ENCODE measurements at places on chromosomes 11 and 22.

GRCh38 chr22:22199634-22200033 is 45.0 kb upstream of the VPREB1 start:
- DNase-seq = no peak

GRCh38 chr11:75955443-75955842 is 140.4 kb downstream of the UVRAG start:
- no peak for DNase-seq

GRCh38 chr22:46678003-46678657 is 57.9 kb downstream of the GRAMD4 start:
- DNase-seq = no peak

- DNase-seq = no peak
Measured at GRCh38 chr11:123158033-123159003, 36.7 kb downstream of the CLMP start.

DNA sequence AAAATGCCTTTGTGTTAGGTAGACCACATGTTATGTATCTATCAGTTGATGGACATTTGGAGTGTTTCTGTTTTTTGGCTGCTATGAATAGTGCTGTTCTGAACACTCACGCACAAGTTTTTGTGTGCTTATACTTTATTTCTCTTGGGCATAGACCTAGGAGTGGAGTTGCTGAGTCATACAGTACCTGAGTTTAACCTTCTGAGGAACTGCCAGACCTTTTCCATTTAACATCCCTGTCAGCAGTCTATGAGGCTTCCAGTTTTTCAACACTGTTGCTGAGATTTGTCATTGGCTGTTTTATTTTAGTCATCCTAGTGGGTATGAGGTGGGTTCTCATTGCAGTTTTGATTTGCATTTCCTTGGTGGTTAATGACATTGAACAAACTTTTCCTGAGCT is 4.4 kb downstream of the CTTN start:
- no peak for DNase-seq

DNA sequence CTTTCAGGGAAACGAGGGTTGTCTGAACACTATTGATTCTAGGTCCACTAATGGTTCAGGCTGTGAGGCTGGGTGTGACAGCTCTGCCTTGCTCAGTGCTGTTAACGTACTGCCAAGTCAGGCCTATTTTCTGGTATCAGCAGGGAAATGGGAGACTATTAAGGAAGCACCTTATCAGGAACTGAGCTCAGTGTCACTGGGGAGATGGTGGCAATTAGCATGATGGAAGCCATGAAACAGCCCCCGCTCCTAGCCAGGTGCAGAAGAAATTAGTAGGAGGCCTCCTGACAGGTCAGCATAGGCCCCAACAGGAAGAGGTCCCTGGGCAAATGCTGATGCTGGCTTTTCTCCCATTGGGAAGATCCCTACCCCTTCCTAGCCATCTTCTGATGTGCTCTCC is 42.6 kb upstream of the LMO2 start:
- no peak for DNase-seq

Data from brain (organoid and tissue), 16 donors.